GM06990 (cell line): ENCODE measurements at places on chromosomes 12 and 14.
A peak's percentile ranks its signal among the peaks of the same experiment; 100 is the strongest.

DNA sequence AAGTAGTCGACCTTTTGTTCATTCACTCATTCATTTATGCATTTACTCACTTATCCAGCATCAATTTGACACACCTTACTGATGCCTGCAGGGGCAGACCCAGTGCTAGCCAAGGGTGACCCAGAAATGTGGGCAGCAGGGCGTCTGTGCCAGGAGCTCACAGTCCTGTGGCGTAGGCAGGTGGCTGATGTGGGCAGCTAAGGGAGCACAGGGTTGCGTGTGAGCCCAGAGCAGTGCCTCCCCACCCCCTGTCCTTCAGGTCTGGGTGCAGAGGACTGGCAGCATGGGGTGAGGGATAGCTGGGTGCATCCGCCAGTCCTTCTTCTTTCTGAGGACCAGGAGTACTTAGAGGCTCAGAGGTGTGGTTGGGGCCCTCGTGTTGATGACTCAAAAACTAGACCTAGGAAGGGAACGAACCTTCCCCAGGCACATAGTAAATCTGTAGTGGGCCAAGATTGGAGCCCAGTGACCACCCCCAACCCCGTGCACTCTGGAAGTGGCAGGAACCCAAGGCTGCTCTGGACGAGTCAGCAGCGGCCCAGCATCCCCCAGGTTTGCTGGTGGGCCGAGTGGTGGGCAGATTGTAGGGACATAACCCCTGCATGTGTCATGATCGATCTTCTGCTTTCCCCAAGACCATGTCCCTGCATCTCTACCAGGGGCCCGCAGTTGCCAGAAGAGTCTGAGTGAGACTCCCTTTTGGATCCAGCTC lies 63.9 kb downstream of the BEGAIN start:
- DNase-seq = no peak

GRCh38 chr14:28608443-28608842 lies 158.1 kb upstream of the FOXG1 start:
- DNase-seq = no peak

DNA sequence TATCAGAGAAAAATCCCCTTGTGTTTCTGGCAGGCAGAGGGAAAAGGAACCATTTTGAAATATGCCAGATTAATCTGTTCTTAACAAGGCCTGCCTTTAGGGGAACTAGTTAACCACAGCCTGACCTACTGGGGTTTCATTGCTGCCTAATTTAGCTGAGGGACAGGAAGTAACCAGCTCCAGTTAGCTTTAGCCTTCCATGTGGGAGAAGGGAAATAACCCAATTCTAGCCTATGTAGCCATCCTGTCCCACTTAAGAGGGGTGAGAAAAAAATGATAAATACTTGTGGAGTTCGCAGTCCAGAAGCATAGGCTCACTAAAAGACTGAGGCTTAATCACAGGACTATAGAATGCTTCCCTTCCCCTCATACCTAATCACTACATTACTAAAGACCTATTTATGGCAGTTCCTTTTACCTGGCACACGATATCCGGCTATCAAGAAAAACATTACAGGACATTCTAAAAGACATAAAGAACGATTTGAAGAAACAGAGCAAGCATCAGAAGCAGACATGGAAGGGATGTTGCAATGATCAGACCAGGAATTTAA lies 22.8 kb downstream of the COX8C start:
- DNase-seq = peak; percentile 61

- no peak for DNase-seq
These were observed 125.2 kb downstream of the SLC25A21 start for GRCh38 chr14:37047226-37047625.

DNA sequence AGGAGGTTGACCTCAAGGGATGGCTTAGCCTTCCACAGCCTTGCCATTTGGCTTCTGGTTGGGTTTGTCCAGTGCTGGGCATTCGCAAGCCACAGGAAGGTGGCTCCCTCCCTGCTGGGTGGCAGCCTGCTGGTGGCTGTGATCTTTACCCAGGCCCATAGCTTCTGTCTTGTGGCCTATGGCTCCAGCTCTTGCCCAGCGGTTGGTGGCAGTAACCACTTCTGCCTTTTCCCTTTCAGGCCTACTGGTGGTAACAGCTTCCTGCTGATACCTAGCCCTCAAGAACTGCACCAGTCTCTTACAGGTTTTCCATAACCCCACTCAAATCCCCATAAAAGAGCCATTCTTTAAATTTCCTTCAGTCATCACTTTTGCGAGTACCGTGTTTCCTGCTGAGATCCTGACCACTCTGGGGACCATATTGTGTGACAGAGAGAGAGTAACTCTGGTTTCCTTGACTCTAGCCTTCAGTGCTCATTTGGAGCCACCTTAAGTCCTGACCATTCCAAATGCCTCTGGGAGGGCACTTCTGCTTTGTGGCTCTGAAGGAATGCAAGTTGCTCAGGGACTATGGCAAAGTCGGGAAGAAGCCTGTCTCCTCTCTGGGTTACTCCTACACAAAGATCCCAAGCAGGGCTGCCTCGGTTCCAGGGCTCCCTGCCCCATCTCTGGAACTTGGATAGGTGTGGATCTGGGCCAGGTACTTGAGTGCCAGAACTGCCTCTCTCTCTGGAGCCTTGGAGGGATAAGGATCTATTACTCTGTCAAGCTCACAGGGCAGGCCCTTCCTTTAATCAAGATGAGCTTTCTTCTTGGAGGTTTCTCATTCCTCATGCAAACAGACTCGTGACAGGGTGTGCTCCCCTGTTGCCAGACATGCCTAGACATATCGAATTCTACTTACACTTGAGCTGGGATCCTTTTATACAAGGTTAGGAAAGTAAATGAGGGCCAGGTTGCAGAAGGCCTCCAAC lies 2.9 kb upstream of the NYNRIN start:
- DNase-seq = no peak

DNA sequence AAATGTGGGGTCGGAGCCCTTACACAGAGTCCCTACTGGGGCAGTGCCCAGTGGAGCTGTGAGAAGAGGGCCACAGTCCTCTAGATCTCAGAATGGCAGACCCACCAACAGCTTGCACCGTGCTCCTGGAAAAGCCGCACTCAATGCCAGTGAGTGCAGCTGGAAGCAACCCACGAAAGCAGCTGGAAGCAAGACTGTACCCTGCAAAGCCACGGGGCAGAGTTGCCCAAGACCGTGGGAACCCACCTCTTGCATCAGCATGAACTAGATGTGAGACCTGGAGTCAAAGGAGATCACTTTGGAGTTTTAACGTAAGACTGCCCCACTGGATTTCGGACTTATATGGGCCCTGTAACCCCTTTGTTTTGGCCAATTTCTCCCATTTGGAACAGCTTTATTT lies 12.3 kb downstream of the GTF2A1 start:
- DNase-seq = no peak

DNA sequence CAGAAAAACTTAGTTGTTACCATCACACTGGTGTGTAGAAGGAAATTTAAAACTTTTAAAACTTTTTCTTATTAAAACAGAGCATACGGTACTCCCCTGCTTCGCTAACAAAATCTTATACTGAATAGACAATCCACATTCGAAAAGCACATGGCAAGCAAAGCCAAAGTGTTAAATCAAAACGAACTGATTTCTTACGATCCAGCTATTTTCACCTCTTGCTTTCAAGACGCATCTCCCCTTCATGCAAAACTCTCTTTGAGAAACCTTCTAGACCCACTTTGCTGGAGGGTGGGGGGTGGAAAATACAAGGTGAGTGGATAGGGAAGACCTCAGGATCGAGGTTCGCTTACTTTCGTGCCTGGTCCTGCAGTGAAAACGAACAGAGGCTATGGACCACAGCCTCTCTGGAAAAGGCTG lies 328 bp downstream of the INTS13 start:
- DNase-seq = no peak

- no peak for DNase-seq
These were observed 20.1 kb upstream of the FGD4 start for GRCh38 chr12:32379213-32379612.

DNA sequence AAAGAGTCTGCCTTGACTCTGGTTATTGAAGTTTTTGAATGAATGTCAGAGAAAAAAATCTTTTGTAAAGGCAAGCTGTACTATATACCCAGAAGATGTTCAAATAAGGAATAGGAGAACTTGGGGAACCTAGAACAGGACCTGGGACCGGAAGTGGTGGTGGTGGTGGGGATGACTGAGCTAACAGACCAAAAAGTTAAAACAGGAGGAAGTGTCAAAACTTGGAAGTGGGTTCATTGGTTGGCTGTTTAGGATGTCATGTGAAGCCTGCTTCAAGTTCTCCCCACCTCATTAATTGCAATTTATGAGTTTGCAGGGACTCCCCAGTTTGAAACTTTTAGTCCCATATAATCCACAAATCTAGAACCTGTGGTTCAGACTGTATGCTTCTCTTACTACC lies 26.2 kb downstream of the PLXNC1 start:
- DNase-seq = peak; percentile 56

GRCh38 chr12:106774808-106775524 lies 484 bp downstream of the RIC8B start:
- no peak for DNase-seq

DNA sequence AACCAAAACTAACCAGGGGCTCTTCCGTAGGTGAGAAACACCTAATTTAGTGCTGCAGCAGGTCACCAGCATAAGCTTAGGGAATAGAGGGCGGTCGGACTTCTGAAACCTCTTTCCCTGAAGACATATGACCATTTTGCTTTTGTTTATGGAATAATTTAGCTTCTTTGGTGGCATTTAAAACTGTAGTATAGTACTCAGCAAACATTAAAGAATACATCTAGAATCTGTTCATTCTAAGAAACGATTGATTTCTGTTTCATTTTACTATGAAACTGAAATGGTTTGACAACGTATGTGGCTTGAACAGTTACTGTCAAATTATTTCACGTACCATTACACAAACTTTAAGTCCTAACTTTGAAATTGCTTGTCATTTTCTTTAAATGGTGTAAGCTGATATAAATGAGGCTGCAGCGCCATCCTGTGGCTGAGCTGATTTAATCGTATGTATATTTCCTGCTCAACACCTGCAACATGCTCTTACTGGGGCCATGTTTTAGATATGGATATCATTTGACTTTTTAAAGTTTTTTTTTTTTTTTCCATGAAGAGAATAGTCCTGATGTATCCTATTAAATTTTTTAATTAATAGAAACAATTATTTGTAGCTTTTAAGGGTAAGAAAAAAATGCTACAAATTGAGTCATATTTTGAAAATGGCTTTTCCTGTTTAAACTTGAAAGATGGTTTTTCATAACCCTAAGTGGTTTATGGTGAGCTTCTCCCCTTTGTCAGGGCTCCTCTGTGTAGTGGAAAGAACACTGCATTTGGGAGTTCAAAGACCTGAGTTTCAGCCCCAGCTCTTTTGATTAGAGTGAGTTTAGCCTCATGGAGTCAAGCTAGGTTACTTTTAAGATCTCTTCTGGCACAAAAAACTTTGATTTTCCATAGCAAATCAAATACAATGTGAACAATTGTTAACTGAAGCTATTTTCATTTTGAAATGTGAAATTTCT lies 27.4 kb downstream of the CFAP54 start:
- peak; percentile 70 for DNase-seq

GRCh38 chr12:113990250-113991223 lies 24.4 kb upstream of the RBM19 start:
- DNase-seq = no peak
